GM19239 (cell line): ENCODE measurements at places on chromosomes 3 and 15.

GRCh38 chr3:108093021-108093420 is 2.2 kb upstream of the CD47 start:
- no peak for DNase-seq

DNA sequence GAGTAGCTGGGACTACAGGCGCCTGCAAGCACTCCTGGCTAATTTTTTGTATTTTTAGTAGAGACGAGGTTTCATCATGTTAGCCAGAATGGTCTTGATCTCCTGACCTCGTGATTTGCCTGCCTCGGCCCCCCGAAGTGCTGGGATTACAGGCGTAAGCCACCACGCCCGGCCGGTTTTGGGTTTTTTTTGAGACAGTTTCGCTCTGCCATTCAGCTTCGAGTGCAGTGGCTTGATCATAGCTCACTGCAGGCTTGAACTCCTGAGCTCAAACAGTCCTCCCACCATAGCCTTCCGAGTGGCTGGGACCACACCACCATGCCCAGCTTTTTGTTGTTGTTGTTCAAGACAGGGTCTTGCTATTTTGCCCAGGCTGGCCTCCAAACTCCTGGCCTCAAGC is 16.0 kb upstream of the SCAP start:
- DNase-seq: no peak

- no peak for DNase-seq
Observed at GRCh38 chr3:67678665-67679064, 24.3 kb upstream of the SUCLG2 start.

DNA sequence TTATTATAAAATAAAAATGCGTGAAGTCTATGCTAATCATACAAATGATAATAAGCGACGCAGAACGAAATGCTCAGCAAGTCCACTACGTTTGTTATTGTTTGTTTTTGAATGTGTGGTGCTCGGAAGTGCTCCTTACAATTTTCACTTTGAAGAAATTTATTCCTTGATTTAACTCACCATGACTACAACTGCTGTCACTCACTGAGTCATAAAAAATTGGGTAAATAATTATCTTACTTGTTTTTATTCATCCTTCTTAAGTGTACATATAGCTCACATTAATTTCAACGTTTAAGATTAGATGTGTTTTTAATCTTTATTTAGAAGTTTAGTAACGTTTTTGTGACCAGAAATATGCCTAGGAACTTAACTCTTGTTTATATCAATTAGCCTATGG is 66.7 kb upstream of the NANOGP8 start:
- DNase-seq: no peak

- no peak for DNase-seq
Observed at GRCh38 chr3:14298442-14298841, 104.0 kb upstream of the SLC6A6 start.

DNA sequence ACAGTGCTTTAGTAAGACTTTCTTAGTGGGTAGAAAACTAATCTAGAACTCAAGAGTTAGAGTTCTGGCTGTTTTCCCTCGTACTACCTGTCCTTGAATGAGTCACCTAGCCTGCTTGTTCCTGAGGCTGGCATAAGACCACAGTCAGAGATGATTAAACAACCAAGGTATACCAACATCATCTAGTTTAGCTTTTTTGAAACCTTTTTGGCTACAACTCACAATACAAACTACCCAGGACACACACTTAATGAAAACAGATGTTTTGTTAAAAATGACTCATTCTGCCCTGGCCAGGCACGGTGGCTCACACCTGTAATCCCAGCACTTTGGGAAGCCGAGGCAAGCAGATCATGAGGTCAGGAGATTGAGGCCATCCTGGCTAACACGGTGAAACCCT is 4.6 kb downstream of the MCCC1 start:
- no peak for DNase-seq

DNA sequence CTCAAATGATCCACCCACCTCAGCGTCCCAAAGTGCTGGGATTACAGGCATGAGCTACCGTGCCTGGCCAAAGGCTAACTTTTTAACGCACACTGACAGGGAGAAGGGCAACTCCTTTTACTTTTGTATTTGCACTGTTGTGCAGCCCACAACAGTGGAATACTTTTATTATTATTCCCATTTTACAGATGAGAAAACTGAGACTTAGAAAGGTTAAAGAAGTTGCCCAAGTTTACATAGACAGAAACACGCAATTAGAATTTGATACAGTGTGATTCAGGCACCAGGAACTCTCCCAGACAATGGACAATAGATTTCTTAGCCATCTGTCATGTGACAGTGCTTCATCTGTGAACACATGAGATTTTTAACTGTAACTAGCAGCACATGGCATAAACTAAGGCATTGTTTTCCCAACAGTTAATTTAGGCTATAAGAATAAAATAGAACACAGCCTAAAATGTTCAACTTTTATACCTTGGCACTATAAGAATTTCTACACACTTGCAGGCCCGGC is 18.8 kb downstream of the STAG1 start:
- DNase-seq: no peak

DNA sequence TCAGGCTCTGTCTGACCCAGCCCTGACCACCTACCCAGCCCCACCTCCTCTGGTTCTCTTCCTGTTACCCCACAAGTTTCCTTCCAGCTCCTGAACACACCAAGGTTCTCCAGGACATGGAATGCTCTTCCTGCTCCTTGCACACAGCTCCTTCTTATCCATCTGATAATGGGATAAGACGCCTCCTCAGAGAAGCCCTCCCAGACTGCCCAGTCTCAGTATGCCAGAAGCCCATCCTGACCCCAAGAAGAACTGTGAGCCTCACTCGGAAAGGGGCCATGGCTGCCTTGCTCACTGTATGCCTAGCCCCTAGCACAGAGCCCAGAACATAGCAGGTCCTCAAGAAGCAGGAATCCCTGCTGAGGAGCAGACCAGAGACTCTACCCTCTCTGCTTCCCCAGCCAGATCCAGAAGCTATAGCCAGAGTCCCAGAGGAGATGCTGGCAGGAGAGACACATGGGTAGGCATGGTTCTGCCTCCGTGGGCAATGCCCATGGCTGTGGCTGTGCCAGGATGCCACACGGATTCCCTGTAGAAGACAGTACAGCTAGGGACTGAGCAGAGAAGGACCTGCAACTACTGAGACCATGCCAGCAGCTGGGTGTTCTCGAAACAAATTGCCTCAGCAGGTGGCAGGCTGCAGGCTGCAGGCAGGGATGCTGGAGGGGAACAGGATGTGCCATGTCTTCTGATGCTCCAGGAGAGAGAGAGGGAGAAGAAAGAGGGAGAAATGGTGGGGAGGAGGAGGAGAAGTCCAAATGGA is 74.0 kb upstream of the LINGO1 start:
- DNase-seq: no peak

GRCh38 chr15:39699516-39700374 is 82.9 kb downstream of the FSIP1 start:
- DNase-seq: no peak

DNA sequence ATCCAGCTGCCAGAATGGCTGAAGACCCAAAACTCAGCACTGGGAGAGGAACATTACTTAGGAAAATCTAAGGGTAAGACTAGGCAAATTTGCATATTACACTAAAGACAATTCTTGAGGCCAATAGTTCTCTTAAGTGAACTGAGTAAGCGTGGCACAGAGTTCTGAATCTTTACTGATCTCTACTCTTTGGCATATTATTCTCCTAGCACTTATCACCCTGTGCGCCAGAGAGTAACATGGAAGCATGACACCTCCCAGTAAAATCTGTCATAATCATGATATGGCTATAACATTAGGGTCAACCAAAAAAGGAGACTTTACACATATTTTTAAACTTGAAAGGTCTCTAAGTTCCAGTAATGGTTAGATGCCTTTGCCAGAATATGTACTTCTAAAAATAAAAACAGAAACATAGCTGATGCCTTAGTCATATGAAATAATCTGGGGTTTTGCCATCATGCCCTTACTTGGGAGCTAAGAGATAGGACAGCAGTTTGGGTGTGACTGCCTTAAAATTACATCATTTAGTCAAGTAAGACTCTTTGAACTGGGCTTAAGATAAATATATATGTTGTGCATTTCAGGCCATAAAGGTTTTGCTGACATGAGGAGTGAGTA is 290.5 kb downstream of the PLCL2 start:
- DNase-seq: no peak

DNA sequence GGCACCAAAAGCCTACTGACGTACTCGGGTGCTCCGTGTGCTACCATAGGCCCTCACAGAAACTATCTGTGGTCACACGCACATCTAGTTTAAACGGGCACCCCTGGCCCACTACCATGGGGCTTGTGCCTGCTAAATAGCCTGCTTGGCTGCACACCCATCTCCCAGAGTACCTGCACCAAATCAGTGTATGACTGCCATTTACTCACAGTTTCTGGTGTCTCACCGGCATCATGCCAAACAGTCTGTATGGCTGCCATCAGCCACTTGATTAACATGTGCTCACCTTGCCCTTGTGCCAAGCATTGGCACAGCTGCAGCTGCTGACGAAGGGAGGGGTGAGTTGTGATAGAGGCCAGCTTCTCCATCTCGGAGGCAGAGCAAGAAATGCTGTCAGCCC is 232.7 kb downstream of the IGSF11 start:
- DNase-seq: no peak

DNA sequence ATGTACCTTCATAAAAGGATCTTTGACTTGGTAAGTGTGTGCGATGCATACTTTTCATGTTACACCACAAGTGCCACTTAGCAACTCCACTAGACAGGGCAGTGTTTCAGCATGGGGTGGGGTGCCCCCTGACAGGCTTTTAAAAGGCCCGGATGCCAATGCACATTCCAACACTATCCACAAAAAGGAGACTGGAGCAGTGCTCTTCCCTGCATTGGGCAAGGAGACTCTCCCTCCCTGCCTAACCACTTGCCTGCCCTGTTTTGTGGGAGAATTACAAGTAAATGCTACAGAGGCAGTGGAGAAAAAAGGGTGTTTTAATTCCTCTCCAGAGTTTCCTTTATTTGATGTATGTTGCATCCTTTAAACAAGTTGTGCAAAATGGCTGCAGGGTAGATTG is 1.7 kb upstream of the RARB start:
- DNase-seq: no peak

- no peak for DNase-seq
Observed at GRCh38 chr15:95247071-95247984, 1016.0 kb downstream of the MCTP2 start.

DNA sequence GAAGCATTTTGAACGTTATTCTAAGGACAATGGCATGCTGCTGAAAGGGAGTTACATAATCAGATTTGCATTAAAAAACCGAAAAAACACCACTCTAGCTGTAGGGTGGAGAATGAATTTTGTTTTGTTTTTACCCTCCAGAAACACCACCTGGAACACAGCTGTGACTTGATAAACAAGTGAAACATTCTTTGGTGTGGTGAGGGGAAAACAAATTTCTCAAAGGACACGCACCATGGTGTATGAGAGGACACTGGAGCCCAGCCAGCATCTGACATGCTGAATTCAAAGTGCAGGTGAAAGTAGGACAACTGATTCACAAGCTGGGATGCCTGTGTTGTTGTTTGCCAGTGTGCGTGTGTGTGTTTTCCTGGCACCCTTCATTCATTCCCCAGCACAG is 554.5 kb upstream of the TBL1XR1 start:
- DNase-seq: no peak

DNA sequence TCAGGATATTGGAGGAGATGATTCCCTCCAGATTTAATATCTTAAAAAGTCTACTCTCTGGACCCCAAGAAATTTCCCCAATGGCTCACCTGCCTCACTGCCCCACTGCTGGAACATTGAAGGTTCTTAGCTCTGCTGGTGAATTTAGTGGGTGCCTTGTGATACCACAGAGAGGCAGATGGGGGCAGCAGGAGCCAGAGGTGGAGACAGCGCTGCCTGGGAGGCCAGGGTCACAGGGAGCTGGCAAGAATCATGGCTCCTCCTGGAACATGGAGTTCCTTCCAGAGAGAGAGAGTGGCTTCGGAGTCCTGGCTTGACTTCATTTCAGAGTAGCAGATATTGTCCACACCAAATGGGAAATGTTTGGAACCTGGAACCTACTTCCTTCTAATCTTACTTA is 263.5 kb upstream of the CFAP20DC start:
- DNase-seq: peak; percentile 17

- no peak for DNase-seq
Observed at GRCh38 chr15:89401631-89402517, 67.2 kb upstream of the POLG start.

GRCh38 chr3:159828542-159828943 is 160.1 kb upstream of the IL12A start:
- DNase-seq: no peak

- no peak for DNase-seq
Observed at GRCh38 chr3:67291287-67292252, 293.5 kb downstream of the KBTBD8 start.

DNA sequence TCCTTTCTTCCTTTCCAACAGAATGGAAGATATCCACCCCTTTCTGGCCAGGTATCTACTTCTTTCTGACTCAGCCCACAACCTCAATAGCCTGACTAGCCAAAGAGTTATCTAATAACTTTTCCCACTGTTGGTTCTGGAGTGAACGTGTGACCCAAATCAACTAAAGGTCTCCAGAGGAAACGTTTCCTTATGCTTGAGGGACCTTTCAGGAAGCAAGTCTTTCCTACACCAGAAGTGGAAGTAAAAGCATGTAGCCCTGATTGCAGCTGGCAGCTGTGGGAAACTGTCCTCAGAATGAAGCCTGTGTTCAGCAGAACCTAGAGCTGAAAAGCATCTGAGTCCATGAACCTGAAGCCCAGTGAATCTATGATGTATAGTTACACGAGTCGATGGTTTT is 34.7 kb upstream of the PHLDB2 start:
- no peak for DNase-seq

GRCh38 chr3:39188271-39189149 is 3.9 kb downstream of the XIRP1 start:
- DNase-seq: no peak

DNA sequence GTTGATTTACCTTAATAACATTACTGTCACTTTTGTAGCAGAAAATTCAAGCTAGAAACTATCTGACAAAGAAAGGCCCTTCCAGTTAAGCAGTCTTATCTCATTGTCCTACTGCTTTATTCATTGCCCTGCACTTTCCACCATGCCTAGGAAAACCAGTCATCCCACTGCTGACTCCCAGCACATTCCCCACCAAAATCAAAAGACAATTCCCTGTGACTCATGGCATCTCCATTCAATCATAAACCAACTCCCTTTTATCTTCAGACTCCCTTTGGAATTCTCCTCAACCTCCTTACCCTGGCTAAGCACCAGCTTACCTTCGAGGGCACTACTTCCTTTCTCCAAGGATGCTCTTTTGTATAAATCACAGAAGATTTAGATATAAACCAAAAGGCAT is 184.3 kb downstream of the PLCH1 start:
- no peak for DNase-seq

- DNase-seq: no peak
Observed at GRCh38 chr3:136136454-136136853, 59.7 kb downstream of the MSL2 start.

- no peak for DNase-seq
Observed at GRCh38 chr15:48006031-48006511, 114.7 kb upstream of the SLC24A5 start.

- no peak for DNase-seq
Observed at GRCh38 chr15:83166218-83166617, 41.4 kb downstream of the HDGFL3 start.

DNA sequence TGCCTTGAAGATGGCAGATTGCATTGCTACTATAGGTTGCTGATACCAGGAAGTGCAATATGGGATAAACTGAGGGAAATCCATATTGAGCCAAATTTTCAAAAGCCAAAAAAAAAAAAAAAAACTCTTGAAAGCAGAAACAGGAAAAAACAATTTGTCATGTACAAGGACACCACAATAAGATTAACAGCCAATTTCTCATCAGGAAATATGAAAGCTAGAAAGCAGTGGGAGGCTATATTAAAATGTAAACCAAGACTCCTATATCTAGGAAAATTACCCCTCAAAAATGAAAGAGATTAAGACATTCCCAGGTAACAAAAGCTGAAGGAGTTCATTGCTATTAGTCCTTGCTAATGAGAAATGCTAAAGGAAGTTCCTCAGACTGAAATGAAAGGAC is 462.8 kb upstream of the DPH6 start:
- no peak for DNase-seq
